Esophagus squamous epithelium (tissue), 5 donors: ENCODE measurements at places on chromosomes 2 and 18.

GRCh38 chr2:74423231-74424095 lies 1.9 kb downstream of the WDR54 start:
- no peak for DNase-seq

- no peak for DNase-seq
Measured at GRCh38 chr2:191086706-191087105, 64.1 kb downstream of the STAT4 start.

- DNase-seq = no peak
Measured at GRCh38 chr2:226423498-226423960, 376.1 kb downstream of the IRS1 start.

DNA sequence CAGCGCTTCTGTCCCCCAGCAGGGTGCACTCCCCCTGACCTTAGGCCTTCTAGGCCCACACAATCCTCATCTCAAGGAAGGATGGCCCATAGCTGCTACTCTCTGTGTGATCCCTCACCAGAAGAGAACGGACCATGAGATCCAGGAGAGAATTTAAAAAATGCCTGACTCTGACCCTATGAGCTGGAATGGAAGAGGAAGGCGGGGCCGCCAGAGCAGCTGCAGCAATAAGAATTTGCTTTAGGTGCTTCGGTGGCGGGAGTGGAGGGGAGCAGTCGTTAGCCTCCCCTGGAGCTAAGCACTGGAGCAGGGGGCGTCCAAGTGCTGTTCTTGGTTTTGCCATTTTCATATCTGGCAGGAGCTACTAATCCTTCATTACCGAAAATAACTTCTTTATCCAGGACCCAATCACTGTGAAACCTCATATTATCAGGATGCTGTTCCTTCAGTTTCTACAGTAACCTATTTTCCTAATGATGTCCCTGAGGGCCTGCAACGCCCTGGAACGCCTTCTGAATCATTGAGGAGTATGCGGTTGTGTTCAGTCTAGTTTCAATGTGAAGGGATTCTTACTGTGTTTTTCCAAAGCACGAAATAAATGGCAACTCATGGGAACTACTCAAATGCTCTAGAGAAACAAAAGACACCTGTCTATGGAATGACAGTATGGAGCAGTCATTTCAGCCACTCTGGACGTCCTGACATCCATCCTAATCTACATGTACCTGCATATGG lies 105.1 kb upstream of the SIX2 start:
- no peak for DNase-seq

DNA sequence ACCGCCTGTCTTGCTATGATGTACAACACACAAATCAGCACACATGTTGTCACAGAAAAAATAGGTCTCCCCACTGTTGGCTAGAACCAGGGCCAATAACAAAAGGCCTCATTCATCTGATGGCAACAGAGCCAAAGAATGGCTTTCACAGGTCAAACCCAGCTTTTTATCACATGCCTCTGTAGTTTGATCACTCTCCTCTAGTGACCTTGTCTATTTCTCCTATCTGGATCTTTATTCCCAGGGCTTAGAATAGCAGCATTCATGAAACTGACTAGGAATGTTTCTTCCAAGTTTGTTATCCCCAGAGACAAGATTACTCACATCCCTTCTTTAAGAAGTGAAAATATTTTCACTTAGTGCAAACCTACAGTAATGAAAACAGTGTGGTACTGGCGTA lies 285.8 kb upstream of the GYPC start:
- DNase-seq = no peak

DNA sequence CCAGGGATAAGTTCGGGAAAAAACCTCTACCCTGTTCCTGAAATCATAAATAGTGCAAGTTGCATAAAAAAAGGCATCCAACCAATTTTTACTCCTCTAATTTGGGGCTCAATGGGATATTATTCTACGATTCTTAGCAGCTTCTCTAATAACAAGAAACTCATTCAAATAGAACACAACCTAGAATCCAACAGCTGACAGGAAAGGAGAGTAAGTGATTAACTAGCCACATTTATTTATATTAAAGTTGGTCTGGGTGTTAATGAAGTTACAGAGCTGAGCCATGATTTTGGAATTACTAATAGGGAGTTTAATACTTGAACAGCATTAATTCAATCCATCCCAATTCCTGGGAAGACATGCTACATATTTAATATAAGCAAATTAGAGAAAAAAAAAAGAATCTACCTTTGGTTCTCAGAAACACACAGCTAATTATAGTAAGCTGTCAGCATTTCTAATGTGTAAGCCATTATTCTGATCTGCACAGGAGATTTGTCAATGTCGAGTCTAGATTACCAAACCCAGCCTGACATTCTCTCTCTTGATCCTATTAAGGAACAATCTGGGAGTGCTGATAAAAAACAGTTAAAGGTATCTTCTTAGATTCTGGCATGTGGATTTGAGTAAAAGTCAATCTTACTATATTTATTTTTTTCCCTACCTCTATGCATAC lies 267.7 kb downstream of the NBAS start:
- no peak for DNase-seq

DNA sequence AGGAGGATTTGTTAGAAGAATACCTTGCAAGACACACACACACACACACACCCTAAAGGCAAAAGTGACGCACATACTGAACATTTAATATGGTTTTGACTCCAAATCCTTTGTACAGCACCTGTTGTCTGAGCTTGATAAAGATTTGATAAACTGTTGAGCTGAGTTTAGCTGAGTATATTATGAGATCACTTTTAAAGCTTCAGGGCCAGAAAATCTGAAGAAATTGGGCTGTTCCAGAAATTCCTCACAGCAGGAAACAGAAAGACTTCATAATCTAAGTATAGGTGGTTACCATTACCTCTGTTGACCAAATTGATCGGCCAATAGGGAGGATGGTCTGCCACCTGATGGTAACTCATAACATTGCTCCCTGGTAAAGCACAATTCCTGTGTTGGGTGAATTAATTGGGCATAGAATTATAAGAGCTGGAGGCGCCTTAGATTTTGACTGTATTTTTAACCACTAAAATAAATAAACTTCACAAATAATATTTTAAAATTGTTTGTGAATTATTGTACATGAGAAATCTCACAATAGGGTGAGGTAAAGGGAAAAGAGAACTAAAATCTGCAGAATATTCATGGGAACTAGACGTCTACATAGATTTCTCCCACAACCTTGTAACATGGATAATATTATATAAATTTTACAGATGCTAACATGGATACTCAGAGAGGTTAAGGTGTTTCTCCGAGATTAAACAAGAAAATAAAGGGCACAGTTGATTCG lies 21.8 kb upstream of the RPIA start:
- no peak for DNase-seq

- DNase-seq = no peak
Measured at GRCh38 chr18:27558388-27559155, 373.5 kb upstream of the CHST9 start.

DNA sequence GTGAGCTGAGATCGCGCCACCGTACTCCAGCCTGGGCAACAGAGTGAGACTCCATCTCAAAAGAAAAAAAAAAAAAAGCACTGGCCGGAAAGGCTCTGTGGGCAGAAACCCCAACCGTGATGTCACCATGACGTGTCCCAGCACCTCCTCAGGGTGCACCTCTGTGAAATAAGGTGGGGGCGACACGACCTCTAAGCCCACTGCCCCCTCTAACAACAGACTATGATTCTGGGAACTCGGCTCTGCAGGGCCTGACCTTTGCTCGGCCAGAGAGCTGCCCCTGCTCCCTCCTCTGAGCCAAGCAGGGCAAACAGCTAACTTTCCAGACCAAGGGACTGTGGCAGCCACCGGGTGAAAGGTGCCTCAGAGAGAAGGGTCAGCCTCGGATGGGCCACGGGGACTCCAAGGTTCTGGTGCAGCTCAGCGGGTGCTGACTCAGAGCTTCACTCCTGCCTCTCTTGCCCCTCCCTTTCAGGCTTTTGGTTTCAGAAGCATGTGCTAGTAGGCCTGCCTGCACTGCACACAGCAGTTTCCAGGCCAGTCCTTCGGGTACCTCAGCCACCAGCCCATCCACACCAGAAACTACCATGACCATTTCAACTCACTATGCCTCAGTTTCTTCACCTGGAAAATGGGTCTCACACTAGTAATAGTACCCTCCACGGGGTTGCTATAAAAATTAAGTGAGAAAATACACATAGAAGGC lies 8.0 kb downstream of the TMBIM1 start:
- no peak for DNase-seq

DNA sequence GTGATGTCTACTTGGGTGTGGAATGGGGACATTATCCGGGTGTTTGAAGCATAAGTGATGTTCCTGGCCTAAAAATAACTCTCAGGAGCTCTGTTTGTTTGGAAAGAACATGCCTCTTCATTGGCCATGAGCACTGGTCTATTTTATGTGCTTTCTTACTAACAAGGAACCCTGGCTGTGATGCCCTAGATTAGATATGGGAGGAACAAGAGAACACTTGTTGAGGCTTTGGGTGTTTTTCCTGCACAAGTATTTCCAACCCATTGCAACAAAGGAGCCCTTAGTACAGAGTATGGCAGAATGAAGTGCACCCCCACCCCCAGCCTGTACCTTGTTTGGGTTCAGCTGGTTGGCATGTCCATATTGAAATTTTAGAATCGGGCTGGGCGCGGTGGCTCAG lies 95.9 kb downstream of the SLC4A3 start:
- DNase-seq = no peak

GRCh38 chr2:101047075-101047766 lies 45.1 kb downstream of the RPL31 start:
- no peak for DNase-seq

- DNase-seq = no peak
Measured at GRCh38 chr2:215594766-215595165, 158.9 kb upstream of the FN1 start.
